PC-9 (cell line): ENCODE measurements at places on chromosomes 3 and 15.

GRCh38 chr3:197748597-197749314, 927 bp upstream of the FYTTD1 start:
- H3K27ac ChIP-seq: peak overlapping the region; percentile 76
- H3K27me3 ChIP-seq: no peaks in the 10 kb centered on the region
- H3K4me1 ChIP-seq: peaks cover 25% of the 10 kb centered on the region
- no peaks in the 10 kb centered on the region for H3K36me3 ChIP-seq
- no peak for DNase-seq

DNA sequence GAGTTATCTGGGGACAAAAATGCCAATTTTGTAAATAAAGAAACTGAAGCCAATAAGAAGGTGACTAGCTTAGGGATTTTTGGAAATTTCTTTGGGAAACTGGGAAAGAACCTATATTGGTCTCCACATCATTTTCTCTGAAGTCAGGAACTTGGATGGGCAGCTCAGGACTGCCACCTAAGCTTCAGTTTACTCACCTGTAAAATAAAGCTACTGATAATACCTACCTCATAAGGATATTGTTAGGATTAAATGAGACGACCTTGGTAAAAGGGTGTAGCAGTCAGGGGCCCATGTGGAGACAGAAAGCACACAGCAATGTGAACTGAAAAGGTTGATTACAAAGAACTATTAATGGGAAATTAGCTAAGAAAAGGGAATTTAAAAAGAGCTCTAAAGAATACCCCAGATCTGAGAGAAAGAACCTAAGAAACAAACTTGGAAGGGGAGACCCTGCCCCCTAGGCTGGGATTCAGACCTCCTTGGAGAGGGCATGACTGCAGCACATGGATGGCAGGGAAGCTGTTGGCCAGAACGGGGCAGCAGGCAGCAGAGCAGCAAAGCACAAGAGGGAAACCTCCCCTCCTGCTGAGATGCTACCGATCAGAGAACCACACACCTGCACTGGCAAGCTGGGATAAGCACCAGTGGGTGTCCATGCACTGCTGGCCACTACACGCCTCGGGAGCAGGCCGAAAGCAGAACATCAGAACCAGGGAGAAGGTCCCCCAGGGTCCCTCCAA, 83.7 kb upstream of the THBS1 start:
- no peak overlapping the region for H3K4me3 ChIP-seq
- H3K27ac ChIP-seq: no peak overlapping the region
- DNase-seq: no peak
- H3K4me1 ChIP-seq: no peaks in the 10 kb centered on the region
- H3K27me3 ChIP-seq: no peaks in the 10 kb centered on the region

DNA sequence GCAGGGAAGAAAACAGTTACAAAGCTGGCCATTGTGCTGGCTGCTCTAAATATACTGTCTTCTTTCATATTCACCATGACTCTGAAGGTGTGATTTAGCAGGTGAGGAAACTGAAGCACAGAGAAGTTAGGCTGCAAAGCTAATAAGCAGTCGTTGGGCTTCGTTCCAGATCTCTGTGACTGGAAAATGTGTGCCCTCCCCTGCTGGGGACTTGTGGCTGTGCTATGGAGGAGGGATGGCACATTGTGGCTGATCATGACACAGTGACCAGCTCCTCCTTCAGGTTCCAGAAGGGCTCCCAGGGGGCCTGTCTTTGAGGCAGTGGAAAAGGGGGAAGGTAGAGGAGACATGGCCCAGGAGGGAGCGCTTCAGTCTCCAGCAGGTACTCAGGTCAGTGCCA, 19.2 kb downstream of the PXK start:
- H3K36me3 ChIP-seq: no peaks in the 10 kb centered on the region
- peaks cover 17% of the 10 kb centered on the region for H3K4me1 ChIP-seq
- H3K27ac ChIP-seq: no peak overlapping the region
- no peak for DNase-seq
- no peak overlapping the region for H3K4me3 ChIP-seq

DNA sequence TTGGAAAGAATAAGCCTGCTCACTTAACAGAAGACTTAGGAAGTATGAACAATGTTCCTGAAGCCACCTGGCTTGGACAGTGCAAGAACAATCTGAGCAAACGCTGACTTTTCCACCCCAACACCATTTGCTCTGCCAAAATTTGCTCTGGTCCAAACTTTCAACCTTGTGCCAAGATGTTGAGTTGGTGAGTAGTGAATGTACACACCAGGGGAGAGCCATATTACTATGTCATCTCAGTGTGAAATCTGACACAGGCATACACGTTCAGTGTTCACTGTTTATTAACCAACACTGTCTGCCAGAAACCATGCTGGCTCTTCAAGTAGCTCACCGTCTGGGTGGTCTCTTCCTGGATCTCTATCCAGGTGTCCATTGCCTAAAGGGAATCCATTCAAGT, 152.9 kb upstream of the LPP start:
- H3K27ac ChIP-seq: no peak overlapping the region
- H3K4me1 ChIP-seq: peaks cover 31% of the 10 kb centered on the region
- H3K4me3 ChIP-seq: no peak overlapping the region

DNA sequence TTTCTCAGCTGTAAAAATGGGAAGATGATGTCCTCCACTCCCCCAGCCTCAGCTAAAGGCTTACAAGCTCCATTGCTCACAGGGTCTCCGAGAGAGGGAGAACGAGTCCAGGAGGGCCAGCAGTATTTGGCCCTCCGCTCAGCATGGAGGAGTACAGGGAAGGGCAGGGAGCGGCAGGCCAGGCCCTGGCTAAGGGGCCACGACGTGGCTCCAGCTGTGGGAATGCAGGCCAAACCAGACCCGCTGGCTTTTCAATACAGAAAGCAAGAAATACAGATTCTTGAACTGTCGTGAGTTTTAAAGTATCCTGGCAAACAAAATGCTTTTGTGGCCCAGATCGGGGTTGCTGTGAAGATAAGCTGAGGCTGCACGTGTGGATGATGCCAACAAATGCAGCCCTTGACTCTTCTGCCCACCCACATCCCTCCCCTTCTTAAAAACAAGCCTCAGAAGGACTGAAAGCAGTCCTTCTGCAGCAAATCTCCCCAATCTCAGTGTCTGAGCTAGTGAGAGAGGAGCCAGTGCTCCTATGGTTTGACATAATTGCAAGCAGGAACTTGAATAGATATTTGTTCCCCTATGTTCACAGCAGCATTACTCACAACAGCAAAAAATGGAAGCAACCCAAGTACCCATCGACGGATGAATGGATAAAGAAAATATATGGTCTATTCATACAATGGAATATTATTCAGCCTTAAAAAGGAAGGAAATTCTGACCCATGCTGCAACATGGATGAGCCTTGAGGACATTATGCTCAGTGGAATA, 18.5 kb upstream of the FBLN2 start:
- H3K36me3 ChIP-seq: no peaks in the 10 kb centered on the region
- H3K4me1 ChIP-seq: peaks cover 44% of the 10 kb centered on the region
- no peak for DNase-seq
- no peak overlapping the region for H3K27ac ChIP-seq
